Activated CD4-positive, alpha-beta T cell treated with anti-CD3 and anti-CD28 coated beads, Interleukin-10, Interleukin-2, amounts not matched to agents 100 ng/mL and 50 ng/mL, durations not matched to agents 16 hours and 8 hours (primary cell): ENCODE measurements at places on chromosomes 2 and 18.

DNA sequence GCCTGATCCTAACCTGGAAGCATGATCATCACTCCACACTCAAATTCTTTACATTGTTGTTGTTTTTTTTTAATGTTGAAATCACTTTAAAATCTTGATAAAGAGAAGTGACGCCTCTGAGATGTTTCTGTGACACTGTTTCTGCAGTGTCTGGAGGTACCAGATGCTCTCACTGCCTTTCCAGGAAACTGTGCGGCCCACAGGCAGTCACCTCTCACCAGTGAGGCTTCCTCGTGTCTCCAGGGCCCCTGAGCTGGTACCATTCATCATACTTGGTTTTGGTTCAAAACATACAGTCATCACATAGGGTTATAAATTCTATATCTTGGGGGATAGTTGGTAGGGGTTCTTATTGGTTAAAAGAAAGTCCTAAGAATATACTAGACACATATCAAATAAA is 10.1 kb upstream of the ID2 start:
- no peak for DNase-seq

DNA sequence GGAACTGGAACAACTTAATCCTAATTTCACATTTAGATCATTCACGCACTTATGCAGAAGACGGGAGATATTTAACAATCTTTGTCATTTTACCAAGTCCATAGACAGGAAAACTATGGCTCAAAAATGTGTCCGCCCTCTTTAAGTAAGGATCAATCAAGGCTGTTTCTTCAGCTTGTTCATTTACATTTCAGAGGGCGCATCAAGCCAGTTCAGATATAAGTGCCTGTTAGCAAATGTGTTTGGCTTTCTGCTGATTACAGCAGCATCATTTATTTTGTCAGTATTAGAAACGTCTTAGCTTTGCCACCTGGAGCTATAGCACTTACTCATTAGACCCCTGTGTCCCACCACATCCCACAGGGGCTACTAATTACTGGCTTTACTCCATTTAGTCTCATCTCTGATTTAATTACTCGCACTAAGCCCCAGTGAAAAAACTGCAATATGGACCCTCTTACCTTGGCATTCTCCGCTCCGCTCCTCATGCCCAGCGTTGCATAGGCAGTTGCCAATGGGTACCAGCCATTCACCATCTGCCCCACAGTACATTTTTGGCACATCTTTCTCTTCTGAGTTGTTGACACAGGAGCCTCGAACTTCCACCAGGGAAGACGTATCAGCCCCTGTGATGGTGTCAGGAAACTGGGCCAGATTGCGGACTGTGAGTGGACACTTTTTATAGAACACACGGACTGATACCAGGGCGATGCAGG is 8.7 kb downstream of the EPHA4 start:
- DNase-seq, result no peak

DNA sequence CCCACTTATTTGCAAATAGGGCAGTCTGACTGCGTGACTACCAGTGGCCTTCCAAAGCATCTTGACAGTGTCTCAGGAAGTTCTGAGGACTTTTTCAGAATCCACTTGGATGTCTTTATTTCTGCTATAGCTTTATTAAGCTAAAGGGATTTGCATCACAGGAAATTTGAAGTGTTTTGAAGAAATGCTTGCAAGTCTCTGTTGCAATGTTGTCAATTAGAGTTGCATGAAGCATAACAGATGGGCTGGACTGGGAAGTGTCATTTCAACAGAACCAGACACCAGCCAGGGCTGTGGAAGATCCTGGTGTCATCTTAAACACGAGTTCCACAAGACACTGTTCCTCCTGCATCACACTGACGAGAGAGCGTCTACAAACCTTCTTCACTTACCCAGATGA is 224.5 kb downstream of the EN1 start:
- DNase-seq, result no peak

- peak; percentile 43 for DNase-seq
These were observed 861 bp upstream of the SEMA4C start for GRCh38 chr2:96870626-96871255.

DNA sequence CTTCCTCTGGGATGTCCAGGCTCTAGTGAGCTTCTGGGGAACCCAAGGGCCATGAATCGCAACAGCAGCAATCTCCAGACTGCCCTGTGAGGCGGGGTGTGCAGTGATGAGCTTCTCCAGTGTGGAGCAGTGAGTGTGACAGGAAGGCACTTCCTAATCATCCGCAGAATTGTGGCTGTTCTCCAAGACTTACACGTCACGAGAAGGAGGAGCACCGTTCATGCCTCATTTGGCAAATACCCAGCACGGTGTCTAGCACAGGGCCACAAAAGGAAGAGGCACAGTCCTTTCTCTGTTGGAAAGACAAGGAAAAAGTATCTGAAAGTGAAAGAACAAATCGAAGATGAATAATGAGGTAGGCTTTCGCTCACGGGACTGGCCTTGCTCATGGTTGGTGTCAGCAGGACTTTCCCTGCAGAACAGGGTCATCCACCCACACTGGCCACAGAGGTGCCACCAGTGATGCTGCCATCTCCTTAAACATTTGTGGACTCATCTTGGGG is 125.1 kb upstream of the HAAO start:
- no peak for DNase-seq

- peak; percentile 88 for DNase-seq
These were observed 928 bp upstream of the FOSL2 start for GRCh38 chr2:28391564-28392296.

GRCh38 chr2:113823716-113824595 is 65.9 kb upstream of the ACTR3 start:
- DNase-seq, result no peak

DNA sequence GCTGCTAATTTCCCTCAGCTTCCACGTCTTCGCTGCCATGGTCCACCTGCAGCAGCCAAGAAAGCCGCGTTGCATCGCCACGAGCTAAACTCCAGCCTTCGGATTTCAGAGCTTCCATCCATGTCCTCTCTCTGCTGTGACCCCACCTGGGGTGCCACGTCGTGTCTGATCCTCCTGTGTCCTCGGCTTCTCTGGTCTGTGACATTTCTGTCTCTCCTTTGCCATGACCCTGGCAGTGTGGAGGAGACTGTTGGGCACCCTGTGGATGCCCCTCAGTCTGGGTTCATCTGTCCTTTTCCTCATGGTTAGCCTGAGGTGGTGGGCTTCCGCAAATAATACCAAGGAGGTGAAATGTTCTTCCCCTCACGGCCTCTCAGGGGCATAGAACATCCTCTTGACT is 106.8 kb downstream of the RTP5 start:
- no peak for DNase-seq

DNA sequence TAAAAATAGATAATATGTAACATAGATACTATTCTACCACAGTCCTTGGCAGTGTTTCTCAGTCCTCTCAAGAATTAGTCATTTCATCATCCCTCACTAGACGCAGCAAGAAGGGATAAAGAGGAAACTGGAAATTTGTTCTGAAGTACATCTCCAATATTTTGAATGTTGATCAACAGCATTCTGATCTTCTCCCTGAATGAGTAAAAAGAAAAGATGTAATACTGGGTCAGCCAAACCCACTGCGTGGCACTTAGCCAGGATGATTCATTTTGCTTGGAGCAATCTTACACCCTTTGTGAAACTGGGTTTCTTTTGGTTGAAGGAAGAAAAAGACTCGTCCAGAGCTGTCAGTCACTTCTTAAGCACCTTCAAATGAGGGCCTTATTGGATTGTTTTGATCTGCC is 54.1 kb downstream of the TAF1B start:
- DNase-seq, result peak; percentile 84

GRCh38 chr2:148048475-148049221 is 27.8 kb downstream of the MBD5 start:
- peak; percentile 22 for DNase-seq

DNA sequence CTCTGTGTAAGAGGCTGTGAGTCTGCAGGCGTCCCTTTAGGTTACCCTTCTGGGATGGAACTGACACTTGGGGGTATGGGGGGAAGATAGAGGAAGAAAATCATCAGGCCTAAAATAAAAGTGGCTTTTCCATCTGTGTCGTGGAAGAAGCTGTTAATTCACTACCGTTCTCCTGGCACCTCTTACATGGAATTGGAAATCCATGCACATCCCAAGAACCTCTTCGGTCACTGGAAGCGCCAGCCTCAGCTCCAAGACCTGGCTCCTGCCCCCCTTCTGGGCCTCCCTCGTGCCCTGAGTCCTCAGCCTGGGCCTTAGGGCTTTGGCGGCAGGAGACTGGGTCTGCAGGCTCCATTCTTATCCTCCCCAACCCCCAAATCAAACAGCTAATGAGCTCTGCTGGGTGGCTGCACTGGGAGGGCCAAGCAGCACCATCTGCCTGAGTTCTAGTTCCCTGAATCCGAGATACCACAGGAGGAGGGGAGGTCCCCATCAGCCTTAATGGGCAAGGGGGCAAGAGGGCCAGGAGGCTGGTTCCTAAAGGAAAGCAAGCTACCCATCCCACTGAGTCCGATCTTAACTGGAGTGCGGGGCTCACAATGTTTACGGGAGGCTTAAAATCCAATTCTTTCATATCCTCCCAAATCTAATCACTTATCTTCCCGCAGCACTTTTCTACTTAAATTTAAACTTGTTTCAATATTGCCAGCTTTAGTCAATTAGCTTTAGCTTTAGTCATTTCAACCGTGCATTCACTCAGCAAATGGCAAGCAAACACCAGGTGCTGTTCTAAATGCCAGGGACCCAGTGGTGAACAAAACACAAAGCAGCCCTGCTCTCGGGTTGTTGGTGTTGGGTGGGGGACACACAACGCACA is 52.8 kb downstream of the FAM178B start:
- no peak for DNase-seq

DNA sequence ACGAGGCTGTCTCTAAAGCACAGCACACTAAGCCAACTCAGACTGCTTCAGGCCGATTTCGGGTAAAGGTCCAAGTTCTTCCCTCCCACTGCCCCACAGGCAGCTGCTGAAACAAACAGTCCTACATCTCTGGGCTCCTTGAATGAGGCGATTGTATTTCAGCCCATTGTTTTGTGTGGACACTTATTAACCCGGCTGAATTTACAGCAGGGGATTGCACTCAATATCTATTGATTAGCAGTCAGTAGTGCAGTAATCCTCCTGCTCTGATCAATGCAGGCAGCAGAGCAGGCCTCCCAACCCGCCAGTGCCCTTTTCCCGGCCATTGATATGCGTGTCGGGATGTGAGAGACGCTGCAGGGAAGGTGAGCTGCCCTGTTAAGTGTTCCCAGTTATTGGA is 330.1 kb downstream of the CMPK2 start:
- no peak for DNase-seq

GRCh38 chr2:30311711-30312110 is 80.4 kb downstream of the LBH start:
- no peak for DNase-seq

GRCh38 chr2:19801367-19802080 is 100.3 kb downstream of the TTC32 start:
- DNase-seq, result no peak

- no peak for DNase-seq
These were observed 50.6 kb upstream of the OSR1 start for GRCh38 chr2:19409046-19409445.

DNA sequence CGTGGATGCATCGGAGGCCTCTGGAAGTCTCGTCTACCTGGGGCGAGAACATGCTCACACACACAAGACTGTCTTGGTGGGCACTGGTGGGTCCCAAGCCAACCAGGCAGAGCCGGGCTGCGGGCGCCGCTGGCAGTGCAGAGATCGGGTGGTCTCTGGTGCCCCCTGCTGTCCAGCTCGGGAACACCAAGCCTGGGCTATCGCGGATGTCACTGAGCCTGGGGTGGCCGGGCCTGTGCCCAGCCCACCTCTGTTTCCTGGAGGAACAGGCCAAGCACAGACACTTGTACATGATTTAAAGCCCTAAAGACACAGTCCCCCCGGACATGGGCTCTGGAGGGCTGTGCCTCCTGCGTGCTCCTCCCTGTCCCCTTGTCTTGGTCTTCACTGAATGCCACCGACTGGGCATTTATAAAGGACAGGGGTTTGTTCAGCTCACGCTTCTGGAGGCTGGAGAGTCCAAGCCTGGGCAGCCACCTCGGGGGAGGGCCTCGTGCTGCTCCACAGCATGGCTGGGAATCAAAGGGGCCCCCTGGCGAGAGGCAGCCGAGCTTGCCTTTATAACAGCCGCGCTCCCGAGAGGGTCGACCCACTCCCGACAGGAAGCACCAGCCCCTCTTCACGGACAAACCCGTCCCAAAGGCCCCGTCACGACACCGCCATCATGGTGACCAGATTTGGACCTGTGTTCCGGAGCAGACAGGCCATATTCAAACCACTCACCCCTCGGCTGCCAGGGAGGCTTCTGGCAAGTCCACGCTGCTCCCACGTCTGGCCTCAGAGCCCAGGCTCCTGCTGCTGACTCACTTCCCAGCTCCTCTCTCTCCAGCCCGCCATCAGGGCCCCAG is 3.6 kb upstream of the OTOS start:
- DNase-seq, result peak; percentile 78

DNA sequence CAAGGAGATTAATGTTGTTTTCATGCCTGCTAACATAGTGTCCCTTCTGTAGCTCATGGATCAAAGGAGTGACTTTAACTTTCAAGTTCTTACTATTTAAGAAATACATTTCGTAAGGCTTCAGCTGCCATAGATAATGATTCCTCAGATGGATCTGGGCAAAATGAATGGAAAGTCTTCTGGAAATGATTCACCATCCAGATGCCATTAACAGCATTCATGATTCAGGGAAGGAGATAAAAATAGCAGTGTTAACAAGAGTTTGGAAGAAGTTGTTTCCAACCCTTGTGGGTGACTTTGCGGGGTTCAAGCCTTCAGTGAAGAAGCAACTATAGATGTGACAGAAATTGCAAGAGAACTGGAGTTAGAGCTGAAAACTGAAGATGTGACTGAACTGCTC is 17.0 kb downstream of the VRK2 start:
- no peak for DNase-seq

DNA sequence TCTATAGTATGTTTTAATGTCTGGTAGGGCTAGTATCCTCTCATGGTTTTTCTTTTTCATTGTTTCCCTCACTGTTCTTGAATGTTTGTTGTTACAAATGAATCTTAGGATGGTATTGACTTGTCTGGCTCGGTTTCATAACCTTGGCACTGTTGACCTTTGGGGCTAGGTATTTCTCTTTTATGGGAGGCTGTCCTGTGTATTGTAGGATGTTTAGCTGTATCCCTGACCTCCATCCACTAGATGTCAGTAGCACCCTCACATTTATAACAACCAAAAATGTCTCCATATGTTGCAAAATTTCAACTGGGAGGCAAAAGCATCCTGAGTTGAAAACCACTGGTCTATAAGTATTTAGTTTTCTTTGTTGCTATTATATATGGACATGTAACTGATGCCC is 7.0 kb upstream of the AOX1 start:
- DNase-seq, result peak; percentile 50
